ENCODE measurements at places on chromosomes 2 and 18.
A peak's percentile ranks its signal among the peaks of the same experiment; 100 is the strongest.

DNA sequence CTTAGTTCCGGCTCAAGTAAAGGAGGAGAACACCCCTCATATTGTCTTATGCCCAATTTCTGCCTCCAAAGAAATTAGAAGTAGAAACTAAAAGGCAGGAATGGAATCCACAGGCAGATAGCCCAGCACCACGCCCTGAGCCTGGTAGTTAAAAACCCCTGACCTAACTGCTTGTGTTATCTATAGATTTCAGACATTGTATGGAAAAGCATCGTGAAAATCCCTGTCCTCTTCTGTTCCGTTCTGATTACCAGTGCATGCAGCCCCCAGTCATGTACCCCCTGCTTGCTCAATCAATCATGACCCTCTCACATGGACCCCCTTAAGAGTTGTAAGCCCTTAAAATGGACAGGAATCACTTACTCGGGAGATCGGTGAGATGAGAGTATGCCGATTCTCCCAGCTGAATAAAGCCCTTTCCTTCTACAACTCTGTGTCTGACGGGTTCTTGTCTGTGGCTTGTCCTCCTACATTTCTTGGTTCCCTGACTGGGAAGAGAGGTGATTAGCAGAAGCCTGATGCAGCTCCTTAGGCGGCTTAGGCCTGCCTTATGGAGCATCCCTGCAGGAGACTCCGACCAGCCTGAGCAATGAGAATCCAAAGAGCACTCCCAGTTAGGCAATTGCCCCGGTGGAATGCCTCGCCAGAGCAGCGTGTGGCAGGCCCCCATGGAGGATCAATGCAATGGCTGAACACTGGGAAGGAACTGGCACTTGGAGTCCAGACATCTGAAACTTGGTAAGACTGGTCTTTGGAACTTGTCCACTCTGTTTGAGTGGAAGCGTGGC is 362.6 kb upstream of the TCF4 start:
- no peak for DNase-seq

DNA sequence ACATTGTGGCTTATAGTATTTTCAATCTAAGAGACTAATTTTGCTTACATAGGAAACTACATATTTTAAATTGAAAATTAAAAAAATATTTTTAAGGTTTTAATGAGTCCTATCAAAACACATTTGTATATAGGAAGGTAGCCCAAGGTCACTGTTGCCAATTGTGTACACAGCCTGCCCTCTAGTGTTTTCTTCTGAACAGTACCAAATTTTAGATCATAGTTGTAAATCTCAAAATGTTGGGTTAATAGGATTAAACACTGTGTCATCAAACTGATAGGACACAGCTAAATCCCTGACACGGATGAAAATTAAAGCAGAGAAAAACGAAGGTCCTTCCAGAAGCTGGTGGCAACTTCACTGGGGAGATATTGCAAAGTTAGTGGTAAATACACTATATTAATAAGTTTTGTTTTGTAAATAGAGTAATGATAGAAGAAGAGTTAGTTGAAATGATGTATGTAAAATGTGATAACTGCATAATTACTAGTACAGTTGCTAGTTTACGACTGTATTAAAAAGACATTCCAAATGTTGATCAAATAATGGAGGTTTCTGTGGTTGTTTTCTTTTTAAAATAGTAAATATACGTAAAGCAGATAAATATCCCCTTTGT is 19.7 kb downstream of the CLUL1 start:
- no peak for DNase-seq

DNA sequence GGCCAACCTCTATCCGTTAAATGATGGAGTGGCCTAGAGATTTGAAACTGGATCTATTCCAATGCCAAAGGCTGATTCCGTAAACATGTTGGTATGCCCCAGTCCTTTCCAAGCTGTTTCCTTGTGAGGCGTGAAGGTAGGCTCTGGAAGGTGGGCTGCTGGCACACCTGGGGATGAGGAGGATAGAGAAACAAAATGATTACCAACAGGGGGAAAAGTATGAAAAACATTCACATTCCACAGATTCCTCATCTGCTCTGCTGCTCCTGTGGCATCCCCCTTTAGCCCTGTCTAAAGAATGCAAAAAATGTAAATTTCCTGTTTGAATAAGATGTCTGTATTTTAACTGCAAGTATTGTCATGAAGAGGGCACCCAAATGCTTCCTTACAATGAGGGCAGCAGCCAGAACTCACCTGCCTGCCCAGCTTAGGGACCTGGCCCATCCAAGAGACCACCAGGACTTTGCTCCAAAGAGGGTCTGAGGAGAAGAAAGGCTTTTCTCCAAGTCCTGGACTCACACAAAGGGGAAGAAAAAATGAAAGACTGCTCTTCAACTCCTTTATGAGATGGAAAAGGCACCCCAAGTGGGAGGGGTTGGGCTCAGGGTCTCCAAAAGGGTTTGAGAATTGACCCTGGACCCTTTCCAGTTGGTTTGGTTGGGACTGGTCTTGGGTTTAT is 132.3 kb upstream of the PELI1 start:
- no peak for DNase-seq

- DNase-seq, result no peak
These were observed 50.6 kb upstream of the TMEFF2 start for GRCh38 chr2:192245329-192245728.

DNA sequence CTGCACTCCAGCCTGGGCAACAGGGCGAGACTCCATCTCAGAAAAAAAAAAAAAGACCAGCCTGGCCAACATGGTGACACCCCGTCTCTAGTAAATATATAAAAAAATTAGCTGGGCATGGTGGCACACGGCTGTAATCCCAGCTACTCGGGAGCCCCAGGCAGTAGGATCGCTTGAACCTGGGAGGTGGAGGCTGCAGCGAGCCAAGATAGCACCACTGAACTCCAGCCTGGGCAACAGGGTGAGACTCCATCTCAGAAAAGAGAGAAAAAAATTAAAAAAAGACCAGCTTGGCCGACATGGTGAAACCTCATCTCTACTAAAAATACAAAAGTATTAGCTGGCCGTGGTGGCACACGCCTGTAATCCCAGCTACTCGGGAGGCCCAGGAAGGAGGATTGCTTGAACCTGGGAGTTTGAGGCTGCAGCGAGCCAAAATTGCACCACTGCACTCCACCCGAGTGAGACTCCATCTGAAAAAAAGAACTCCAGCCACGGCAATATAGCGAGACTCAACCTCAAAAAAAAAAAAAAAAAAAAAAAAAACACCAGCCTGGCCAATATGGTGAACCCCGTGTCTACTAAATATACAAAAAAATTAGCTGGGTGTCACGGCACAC is 346.1 kb upstream of the PLGLB2 start:
- DNase-seq, result no peak

GRCh38 chr18:7892556-7892955 is 325.4 kb downstream of the PTPRM start:
- DNase-seq, result no peak

DNA sequence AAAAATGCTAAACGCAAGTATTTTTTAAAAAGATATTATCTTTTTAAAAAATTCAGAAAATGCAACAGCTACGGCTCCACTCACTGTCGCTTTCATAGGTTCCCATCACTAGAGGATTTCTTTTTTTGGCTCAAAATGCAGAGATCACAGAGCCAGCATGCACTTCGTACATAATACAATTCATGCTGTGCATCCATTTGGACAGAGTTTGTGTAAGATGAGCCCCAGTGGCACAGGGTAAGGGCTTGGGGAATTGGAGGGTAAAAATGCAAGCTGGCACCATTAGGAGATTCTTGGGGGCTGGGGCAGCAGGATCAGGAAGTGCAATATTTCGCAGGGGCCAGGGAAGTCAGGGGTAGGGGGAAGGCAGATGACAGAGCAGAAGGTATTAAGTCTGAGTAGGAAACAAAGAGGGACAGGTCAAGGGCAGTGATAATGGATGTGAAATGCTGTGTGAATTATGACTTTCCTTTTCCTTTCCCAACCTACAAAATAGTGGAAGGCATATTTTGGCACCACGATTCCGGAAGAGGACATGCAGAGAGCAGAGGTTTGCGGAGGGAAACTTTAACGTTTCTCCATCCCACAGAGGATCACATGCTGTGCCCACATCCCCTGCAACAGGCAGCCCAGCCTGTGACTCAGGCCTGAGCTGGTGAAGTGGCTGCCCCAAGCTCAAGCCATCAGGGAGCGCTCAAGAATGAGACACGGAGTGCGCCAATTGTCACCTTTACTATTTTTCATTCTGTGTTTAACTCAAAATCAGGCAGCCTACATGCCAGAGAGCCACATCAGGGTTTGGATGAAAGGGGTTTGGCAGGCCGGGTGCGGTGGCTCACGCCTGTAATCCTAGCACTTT is 4.7 kb downstream of the CAPG start:
- peak; percentile 49 for DNase-seq

DNA sequence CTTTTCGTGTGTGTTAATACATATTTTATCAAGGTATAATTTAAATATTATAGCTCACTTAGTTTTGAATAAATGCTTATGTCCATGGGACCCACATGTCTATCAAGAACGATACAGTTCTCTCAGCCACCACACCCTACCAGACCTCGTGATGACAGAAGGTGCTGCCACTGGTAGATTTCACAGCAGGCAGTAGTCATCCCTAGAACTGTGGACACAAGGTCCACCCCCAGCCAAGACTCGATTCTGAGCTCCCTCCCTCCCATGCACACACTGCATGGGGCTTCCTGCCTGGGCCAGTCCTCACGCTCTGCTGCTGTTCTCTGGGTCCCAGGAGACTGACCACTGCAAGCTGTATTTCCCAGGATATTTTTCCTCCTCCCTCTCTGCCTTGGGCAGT is 26.5 kb upstream of the CREB1 start:
- DNase-seq, result no peak

GRCh38 chr2:105393373-105394055 is 5.3 kb downstream of the FHL2 start:
- DNase-seq, result no peak

GRCh38 chr2:27496357-27497287 is at the start of gene GCKR:
Gene GCKR (plus strand): TSS chr2:27496839. CDS start chr2:27496905, 66 bp downstream.
- no peak for DNase-seq

- no peak for DNase-seq
These were observed 21.2 kb upstream of the MAP3K20 start for GRCh38 chr2:173054466-173054865.

DNA sequence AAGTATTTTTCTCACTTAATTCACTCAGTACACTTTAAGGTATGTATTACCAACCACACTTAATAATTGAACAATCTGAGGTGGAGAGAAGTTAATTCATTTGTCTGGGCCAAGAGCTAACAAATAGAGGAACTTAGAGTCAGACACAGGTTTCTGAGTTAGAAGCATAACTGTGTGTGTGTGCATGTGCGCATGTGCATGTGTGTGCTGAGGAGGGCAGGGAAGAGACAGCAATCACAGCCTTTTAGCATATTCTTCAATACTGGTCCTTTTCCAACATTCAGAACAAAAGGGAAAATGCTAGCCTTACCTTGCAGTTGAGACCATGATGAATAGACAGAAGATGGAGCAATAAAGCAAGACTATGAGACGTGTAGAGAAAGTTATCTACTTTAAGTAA is 136.2 kb upstream of the ATP5MC3 start:
- no peak for DNase-seq

DNA sequence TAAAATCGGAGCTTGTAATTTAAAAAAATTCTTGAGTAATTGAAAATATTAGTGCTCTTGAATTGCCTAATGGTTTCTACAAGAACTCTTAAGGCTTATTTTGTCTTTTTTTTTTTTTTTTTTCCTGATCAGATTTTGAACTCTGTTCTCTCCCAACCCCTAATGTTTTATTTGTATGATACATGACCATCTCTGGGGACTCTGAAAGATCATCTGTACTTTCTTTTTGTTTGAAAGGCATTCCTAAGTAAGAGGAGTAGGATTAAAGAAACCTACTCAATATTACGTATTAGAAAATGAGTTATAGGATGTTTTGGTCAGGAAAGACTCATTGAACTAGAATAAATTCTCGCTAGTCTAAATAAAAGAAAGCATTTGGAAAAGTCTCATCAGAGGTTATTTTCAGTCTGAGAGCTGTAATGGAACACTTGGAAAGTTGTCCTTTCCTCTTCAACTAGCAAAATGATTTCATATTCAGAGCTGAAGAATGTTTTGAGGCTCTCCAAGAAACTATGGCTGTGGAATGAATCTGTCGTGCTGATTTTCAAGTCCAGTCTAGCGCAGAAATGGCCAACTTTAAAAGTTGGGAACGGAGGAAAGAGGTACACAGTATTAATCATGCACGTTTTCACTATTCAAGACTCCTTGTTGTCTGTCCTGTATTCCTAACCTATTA is 182.7 kb downstream of the PRPF40A start:
- no peak for DNase-seq

- no peak for DNase-seq
These were observed 241.8 kb downstream of the AFF3 start for GRCh38 chr2:99900556-99900955.

GRCh38 chr18:45050712-45051601 is 370.3 kb downstream of the SETBP1 start:
- no peak for DNase-seq

DNA sequence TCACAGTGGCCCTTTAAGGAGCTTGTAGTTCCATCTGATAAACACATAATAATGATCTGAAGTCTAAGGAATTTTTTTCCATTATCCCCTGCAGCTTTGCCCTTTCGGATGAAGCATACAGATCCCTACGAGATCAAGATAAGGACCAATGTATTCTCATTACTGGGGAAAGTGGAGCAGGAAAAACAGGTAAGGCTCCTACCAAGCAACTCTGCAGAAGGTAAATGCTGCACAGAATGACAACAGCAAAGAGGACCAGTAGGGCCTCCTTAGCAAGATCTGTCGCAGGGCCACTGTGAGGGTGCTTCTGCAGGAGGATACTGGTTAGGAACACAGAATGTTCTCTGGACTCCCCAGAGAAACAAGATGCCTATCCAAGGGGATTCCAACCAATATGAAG is 84.6 kb downstream of the MYO1B start:
- DNase-seq, result no peak

- DNase-seq, result no peak
These were observed 345.7 kb downstream of the CYP26B1 start for GRCh38 chr2:71801969-71802368.

- DNase-seq, result no peak
These were observed 4.4 kb upstream of the ALS2 start for GRCh38 chr2:201785135-201785534.

DNA sequence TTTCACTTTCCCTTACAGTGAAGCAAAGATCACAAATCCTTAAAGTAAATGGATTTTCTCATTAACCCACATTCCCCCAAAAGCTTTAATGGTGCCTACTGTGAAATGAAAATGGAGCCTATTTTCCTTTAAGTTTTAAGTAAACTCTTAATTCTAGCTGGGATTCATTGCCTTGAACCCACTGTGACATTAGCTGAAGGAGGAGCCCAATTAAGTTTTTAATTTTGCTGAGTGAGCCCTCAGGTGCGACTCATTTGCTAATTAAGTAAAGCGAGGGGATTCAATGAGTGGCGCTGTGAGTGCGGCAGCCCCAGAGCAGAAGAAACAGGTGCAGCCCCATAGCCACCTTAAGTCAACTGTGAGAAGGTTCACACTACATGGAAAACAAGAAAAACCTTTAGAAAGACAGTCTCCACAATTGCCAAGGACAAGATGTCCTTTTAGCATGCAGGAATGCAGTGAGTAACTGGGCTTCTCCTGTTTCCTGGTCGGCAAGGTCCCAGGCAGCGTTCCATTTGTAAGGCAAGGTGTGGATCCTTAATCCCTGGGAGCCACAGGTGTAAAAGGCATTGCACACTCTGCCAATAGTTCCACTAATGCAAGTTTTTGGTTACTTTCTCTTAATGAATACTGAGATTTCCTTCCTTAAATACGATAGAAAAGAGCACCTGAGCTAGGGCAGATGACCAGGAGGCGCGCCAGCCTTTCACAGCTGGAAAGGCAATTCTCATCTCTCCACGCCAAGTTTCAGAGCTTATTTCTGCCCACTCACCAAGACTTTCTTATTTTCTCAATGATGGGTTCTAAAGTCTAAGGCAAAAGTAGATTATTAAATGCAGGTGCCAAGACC is 87.7 kb downstream of the TMEM18 start:
- DNase-seq, result no peak

Data from stimulated activated CD8-positive, alpha-beta memory T cell treated with anti-CD3 and anti-CD28 coated beads, Interleukin-7, amount 100 ng/mL, for 4 hours (primary cell).